Stimulated activated CD8-positive, alpha-beta memory T cell treated with anti-CD3 and anti-CD28 coated beads, Interleukin-2, amount 100 ng/mL, for 1 hour (primary cell): ENCODE measurements at places on chromosomes 4 and X.
A peak's percentile ranks its signal among the peaks of the same experiment; 100 is the strongest.

- no peak for DNase-seq
Observed at GRCh38 chrX:53116101-53116500, 22.2 kb downstream of the KANTR start.

DNA sequence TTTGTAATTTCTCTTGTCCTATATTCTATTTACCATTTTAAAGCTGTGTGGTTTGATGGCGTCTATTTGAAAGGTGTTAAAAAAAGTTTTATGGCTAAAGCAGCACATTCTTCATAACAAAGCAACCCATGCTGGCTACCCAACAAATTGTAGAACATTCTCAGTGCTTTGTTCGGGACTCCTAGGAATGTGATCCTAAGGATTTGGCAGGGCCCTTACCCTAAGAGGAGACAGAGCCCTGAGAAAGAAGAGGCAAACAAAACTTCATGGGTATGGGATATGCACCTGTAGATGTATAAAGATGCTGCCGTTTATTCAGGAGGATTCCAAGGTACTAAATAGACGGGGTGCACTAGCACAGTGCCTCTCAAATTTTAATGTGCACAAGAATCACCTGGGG is 370.8 kb upstream of the DIPK2B start:
- DNase-seq, result no peak

GRCh38 chr4:49032440-49033161 is 46.5 kb downstream of the CWH43 start:
- no peak for DNase-seq

DNA sequence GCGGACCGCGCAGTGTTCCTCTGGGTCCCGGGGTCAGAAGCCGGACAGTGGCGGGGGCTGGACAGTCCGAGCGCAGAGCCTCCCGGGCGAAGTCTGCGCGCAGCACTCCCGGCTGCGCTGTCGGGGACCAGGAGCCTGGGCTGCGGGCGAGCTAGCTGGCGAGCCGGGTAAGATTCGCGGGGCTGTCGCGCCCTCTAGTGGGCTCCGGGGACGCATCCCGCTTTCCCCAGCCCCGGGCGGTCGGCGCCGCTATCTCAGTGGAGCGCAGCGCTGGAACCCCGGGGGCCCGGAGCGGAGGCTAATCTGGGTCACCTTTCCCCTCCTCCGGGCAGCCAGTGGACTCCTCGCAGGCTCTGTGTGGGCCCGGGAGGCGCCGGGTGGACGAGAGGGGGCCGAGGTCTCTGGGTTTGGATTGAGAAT is 4.2 kb downstream of the PDGFRA start:
- peak; percentile 53 for DNase-seq

GRCh38 chr4:10104211-10104990 is 12.2 kb downstream of the WDR1 start:
- DNase-seq, result no peak

DNA sequence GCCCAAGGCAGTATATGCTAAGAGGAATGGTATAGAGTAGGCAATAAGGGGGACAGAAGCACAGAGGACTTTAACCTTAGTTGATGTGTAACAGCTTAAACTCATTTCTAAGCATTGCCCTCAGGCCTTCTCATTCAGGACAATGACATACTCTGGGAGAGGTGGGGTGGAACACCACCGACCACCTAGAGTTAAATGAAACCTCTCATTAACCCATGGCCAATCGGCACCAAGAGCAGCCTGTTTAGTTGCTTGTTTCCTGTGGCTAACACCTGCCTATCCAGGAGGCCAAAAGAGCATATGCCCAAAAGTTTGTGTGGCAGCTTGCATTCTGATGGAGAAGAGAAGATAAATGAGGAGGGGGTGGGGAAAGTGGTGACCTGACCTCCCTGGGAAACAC is 88.7 kb upstream of the PLAC1 start:
- DNase-seq, result no peak

DNA sequence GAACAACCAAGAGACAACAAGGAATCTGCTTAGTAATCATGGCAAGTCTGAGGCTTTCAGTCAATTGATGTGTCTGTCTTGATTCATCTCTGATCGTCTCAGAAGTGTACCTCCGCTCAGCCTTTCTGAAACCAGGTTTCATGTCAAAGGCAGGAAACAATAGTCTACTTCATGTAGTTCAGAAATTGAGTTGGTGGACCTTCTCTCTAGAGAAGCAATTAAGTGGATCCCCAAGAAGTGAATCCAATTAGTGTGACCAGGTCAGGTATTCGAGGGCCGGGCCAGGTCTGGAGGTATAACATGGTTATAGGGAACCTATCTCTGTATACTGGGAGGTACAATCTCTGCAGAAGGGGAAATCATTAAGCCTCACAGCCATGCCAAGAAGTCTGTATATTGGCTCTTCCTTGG is 32.0 kb downstream of the DAPP1 start:
- DNase-seq, result no peak

GRCh38 chrX:104482757-104483156 is 83.2 kb upstream of the IL1RAPL2 start:
- DNase-seq, result no peak

DNA sequence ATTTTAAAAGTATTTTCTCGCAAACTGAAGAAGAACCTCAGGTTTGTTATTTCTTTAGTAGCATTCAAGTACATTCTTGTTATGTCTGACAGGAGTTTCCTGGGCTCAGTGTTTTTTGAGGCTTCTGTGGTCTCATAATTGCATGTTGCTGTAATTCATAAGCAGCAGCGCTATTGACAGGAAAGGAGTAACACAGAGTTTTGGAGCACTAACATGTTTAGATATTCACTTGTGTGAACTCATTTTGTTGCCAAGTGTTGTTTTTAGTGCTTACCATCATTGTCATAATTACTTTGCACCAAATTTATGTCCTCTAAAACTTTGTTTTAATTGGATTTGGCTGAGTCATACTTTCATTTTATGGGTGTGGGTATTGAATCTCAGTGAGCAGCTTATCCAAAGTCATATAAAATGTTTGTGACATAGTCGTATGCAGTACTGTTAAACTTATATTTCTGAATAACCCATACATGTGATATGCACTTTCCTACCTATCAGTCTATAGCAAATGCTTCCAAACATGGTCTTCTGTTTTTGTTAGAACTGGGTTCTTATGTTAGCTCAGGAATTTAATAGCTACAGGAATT is 358.7 kb upstream of the CTSO start:
- no peak for DNase-seq

- no peak for DNase-seq
Observed at GRCh38 chr4:57132743-57133137, 22.6 kb upstream of the IGFBP7 start.

DNA sequence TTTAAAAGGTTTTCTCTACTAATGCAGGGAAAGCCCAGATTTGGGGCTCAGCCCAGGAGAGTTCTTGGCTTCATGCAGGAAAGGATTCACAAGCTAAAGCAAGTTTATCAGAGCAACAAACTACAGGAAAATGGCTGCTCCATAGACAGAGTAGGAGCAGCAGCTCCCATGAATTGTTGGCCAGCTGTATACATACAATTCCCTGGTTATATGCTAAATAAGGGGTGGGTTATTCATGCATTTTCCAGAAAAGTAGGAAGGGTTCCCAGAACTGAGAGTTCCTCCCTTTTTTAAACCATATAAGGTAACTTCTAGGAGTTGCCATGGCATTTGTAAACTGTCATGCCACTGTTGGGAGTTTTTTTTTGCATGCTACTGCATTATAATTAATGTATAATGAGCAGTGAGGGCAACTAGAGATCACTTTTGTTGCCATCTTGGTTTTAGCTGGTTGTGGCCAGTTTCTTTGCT is 2.6 kb downstream of the C4orf33 start:
- DNase-seq, result no peak

DNA sequence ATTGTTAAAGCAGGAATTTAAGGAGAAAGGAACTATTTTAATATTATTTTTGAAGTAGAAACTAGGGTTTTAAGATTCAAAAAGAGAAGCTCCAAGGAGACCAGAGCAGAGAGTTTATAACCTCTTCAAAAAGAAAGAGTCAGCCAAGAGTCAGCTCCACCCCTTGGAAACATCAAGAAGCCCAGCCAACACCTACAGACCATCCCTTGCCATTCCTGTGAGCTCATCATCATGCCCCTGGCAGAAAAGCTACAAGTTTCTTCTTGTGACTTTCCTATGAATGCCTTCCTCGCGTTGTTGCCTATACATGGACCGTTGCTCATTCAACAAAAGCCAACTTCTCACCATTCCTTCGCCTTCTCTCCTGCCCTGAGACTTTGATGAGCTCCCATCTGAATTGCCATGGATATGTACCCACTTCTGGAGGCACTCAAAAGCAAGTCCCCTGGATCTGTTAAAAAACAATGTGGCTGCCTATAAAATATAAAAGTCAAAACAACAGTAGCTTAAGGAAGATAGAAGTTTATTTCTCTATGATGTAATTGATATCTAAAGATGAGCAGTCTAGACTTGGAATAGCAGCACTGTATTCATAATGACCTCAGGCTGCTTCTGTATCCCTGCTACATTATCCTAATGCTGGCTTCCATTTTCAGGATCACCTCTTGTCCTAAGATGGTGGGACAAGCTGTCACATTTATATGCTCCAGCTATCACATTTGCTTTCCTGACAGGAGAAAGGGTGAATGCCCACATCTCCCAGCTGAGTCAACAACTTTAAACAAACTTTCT is 20.3 kb downstream of the PLRG1 start:
- DNase-seq, result no peak

DNA sequence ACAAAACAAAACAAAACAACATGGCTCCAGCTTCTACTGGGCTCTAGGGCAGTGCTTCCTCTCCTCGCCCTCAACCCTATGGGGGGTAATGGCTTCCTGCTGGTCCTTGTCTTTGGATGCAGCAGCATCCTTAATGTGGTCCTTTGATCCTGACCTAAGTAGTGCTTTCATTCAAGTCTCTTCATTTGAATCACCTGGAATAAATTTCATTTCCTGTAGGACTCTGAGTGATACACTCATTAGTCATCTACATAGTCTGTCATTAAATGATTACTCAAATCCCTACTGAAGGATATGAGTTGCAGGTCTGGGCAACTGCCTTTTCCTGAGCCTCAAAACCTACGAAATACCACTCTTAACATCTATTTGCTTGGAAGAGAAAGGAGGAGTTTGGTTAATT is 54.5 kb downstream of the RHOH start:
- DNase-seq, result no peak

GRCh38 chr4:102143433-102143832 is 201.8 kb downstream of the SLC39A8 start:
- DNase-seq, result no peak

GRCh38 chr4:83040269-83040668 is 5.3 kb downstream of the COPS4 start:
- no peak for DNase-seq

DNA sequence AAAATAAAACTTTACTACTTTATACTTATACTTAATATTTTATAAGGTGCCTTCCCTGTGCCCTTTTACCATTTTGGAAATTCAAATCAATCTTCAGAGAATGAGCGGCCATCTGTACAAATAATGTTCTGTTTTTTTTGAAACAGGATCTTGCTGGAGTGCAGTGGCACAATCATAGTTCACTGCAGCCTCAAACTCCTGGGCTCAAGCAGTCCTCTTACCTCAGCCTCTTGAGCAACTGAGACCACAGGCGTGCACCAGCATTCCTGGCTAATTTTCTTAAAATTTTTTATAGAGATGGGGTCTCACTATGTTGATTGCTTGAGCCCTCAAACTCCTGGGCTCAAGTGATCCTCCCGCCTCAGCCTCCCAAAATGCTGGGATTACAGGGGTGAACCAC is 53.5 kb downstream of the FAM114A1 start:
- DNase-seq, result no peak

- no peak for DNase-seq
Observed at GRCh38 chr4:173669460-173670179, 139.6 kb upstream of the HAND2 start.

GRCh38 chrX:42934020-42934726 is 156.2 kb upstream of the PPP1R2C start:
- no peak for DNase-seq

DNA sequence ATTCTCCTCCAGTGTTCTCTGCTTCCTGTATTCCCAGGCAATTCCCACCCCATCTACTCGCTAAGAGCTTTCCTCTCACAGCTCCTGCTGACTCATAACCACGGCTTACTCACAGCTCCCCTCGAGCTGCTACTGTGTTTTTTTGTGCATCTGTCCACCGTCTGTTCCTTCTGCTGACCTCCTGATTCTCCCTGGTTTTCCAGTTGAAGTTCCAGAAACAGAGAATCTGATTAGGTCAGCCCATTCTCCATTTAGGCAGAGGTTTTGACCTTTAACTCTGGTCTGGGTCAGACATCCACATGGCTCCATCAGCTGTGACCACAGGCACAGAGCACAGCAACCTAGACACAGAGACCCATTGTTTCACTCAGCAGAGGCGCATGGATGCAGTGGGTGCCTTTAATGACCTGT is 5.5 kb upstream of the SMIM20 start:
- DNase-seq, result no peak

GRCh38 chr4:8308856-8309771 is 39.6 kb downstream of the HTRA3 start:
- DNase-seq, result no peak

DNA sequence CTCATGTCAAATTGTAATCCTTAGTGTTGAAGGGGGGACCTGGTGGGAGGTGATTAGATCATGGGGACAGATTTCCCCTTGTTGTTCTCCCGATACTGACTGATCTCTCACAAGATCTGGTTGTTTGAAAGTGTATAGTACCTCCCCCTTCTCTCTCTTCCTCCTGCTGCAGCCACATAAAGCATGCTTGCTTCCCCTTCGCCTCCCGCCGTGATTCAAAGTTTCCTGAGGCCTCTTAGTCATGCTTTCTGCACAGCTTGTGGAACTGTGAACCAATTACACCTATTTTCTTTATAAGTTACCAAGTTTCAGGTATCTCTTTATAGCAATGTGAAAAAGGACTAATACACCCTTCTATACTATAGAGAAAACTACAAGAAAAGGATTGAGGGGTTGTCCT is 1170.5 kb upstream of the AGA start:
- DNase-seq, result no peak

- no peak for DNase-seq
Observed at GRCh38 chr4:117889978-117890377, 144.3 kb upstream of the NDST3 start.

GRCh38 chrX:68084765-68085164 is 348.5 kb downstream of the OPHN1 start:
- no peak for DNase-seq

DNA sequence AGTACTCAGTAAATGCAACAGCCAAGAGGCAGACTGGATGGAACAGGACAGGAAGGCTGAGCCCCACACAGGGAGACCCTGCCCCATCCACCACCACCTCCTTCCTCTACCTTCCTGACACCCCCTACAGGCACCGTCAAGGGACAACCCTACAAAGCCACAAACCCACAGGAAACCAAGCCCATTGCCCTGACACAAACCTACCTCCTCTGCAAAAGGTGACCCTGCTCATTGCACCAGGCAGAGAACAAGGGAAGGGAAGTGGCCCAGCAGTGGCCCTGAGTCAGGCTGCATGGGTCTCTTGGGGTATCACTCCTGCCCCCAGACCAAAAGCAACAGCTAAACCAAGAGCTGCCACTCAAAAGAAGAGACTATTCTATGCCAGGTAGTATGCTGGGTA is 21.0 kb downstream of the JAKMIP1 start:
- DNase-seq, result no peak

DNA sequence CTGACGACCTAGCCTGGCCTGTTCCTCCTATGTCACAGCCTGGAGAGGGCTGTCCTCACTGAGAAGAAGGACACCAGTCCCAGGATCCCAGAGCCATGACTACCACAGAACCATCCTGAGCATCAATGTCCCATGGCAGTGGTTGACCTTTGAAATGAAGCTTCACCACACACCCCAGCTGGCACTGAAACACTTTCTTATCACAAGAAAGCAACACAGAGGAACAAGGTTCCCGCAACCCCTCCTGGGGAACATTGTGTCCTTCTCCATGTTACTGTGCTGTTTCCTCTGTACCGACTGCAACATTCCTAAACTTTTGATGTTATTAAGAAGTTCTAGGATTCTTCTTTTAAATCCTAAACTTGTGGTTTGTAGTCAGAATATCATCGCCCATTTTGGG is 21.2 kb upstream of the FAM156A start:
- no peak for DNase-seq
